Psoas muscle (tissue), 8 donors: ENCODE measurements at places on chromosomes 1 and 21. TPM values are rescaled to one million over a fixed set of nuclear protein-coding genes. Genes with fewer than 3 reads are reported as not detected.

DNA sequence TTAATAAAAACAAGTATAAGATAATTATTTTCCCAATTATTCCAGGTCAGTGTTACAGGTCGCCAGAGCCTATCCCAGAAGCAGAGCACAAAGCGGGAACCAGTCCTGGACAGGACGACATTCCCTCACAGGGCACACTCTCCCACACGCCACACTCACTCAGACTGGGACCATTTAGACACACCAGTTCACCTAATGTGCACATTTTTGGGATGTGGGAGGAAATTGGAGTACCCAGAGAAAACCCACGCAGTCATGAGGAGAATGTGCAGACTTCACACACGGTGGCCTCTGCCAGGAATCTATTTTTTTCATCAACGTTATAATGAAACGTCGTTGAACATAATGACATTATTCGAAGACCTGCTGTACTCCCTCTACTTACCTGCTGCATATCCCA, 20.5 kb upstream of the NRDC start:
- DNase-seq, result no peak

- DNase-seq, result no peak
Observed at GRCh38 chr1:20426923-20427322, 59.1 kb downstream of the CAMK2N1 start.

DNA sequence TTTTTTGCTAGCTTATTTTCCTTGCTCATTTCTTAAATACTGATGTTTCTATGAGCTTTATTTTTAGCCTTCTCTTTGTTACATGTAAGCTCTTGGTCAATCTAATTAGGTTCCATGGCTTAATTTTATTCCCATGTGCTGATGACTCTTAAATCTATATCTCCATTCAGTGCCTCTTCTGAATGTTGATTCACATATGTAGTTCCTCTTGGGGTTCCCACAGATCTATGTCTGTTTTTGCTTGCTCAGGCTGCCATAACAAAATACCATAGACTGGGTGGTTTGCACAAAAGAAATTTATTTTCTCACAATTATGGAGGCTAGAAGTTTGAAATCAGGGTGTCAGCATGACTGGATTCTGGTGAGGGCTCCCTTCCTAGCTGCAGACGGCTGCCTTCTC, 58.3 kb upstream of the PLA2G4A start:
- no peak for DNase-seq

- DNase-seq, result no peak
Observed at GRCh38 chr1:64112281-64112680, 91.1 kb upstream of the UBE2U start.

Gene FALEC
- polyA plus RNA-seq, result 0.38 TPM

Gene ATP13A2
- 22.6 TPM for polyA plus RNA-seq

Gene ACTA1
- polyA plus RNA-seq, result 13,405 TPM
